ENCODE measurements at places on chromosomes 16 and 17.

GRCh38 chr16:54285414-54286089, 1.0 kb downstream of the IRX3 start:
- DNase-seq = no peak

GRCh38 chr17:68910251-68910705, 44.9 kb downstream of the ABCA8 start:
- DNase-seq = no peak

GRCh38 chr16:73047221-73047535, 750 bp downstream of the ZFHX3 start:
- no peak for DNase-seq

GRCh38 chr16:48157794-48158193, 2.0 kb upstream of the ABCC12 start:
- no peak for DNase-seq

GRCh38 chr16:52422307-52422706, 124.6 kb downstream of the TOX3 start:
- no peak for DNase-seq

DNA sequence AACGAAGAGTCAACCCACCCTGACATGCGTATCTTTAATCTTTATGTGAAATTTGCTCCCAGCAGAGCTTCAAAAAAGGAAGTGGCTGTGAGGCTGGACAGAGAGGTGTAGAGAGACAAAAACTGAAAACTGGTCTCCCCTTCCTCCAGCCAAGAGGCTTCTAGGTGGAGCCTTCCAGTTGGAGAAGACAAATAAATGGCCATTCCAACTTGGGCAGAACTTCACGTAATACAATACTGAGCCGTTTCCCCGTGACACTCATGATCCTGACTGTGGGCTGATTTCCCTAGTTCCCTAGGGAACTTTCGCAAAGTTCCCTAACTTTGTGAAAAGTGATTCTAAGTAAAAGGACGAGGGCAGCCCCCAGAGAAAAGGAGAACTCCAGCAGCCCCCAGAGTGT, 78.8 kb downstream of the ZFHX3 start:
- no peak for DNase-seq

GRCh38 chr16:28167221-28167620, 44.5 kb downstream of the XPO6 start:
- DNase-seq = no peak

GRCh38 chr17:38636054-38636453, 30.3 kb upstream of the SRCIN1 start:
- DNase-seq = no peak

- DNase-seq = no peak
These were observed 24.9 kb upstream of the RFFL start for GRCh38 chr17:35088356-35088880.

DNA sequence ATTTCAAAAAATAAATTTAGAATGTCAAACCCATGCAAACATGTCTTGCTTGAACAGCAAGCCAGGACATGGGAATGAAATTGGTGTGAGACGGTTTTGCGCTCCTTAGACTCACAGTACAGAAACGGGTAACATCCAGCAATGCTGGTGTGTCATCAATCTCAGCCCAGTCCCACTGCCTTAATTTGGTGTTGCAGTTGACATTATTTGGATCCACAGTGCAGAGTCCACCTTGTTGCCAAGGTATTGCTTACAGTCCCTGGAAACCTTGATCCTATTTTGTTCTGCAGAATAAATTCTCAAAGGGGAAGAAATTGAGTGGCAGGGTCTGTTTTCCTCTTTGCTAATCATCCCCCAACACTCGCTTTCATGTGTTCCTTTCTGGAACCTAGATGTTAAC, 311.6 kb upstream of the MON1B start:
- DNase-seq = no peak

GRCh38 chr16:55515111-55515510, 6.2 kb downstream of the LPCAT2 start:
- no peak for DNase-seq

GRCh38 chr16:88812513-88813268, 963 bp upstream of the APRT start:
- no peak for DNase-seq
